ENCODE measurements at places on chromosomes 12 and 14.

- DNase-seq, result no peak
Observed at GRCh38 chr14:23091294-23092225, 3.4 kb downstream of the ACIN1 start.

DNA sequence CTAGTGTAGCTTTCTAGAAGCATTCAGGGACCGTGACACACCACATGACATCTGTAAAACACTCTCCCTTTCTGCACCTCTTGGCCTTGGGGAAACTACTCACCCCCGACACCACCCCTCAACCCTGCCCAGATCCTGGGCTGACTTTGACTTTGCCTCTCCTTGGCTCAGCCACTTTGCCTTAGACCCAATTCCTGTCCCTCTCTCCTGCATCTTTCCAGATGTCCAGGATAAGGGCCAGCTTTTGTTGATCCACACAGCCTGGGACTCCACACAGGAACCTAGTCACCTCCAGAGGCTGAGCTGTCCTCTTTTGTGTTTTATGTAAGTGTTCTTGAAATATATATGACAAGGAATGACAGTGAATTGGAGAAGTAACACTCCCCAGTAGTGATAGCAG is 153.7 kb upstream of the PLXNC1 start:
- DNase-seq, result no peak

DNA sequence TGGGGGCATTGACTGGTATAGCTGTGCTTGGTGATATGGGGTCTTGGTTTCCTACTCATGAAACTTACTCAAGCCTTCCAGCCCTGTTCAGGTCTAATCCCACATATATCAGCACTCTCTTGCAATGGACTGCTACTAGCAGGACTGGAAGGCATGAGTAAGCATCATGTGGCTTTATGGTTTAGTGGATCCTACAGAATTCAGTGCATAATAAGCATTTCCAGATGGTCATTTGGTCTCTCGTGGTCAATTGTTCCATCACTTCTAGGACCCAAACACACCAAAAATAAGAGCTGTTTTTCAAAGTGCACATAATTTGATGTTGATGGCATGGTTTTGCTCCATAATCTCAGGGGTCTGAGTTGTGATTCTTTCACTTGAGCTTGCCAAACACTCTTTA is 114.4 kb downstream of the LMNTD1 start:
- no peak for DNase-seq

DNA sequence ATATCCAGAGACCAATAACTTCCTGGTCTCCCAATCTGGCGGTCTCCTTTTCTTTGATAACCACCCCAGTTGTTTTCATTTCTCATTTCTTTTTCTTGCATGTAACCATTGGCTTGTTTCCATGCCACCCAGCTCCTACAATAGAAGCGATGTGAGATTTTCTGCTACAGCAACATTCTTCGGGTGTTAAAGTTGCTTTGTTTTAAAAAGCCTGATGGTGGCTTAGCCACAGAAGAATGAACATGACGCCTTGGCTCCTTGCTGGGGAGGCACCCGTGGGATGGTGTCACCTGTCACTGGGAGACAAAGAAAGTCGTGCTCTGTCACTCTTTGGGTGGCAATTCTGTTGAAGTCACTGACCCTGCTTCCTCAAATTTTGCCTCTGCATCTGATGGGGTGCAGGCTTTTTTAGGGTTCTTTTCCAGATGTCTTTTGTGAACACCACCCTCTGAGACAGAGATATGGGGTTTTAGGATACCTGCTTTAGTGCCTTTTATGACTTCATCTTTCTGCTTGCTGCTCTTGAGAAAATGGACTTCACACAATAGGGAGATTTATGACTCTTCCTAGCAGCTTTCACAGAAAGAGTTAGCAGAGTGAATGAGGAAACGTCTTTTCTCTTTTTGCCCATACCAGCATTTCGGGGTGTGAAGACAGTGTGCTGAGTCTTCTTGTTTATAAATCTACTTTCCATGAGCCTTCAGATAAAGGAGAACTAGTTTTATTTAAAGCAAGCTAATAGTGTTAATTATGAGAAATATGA is 265.3 kb upstream of the TBX3 start:
- DNase-seq, result no peak

DNA sequence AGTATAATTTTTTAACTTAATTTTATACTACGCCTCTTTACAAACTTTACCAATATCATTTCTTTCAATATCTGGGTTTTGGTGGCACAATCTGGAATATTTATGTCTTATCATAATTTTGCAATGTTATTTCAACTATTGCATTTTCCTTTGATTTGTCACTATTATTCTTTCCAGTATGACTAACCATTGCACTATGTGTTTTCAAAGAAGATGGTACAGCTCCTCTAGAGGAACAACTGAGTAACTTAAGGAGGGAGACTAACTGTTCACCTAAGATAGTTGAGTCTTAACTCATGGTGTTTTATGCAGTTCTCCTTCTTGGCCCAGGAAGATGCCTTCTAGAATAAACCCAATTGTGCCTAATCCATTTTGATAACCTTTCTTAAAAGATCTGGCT is 60.5 kb upstream of the KIF21A start:
- no peak for DNase-seq

DNA sequence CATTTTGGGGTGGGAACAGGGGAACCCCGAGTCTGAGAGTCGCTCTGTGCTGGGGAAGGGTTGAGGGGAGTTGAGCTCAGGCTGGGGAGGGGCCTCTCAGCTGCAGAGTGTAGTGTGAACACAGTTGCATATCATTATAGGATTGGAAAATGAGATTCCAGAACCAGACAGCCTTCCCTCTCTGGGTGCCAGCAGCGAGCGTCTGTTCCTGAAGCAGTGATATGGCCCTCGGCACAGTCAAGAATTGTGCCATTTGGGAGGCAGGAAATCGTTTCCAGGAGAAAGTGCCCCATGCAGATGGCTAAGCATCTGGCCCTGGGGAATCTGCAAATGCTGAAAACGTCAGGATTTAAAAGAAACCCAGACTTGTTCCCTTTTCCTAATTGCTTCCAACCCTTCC is 70.4 kb upstream of the SFSWAP start:
- DNase-seq, result no peak

- no peak for DNase-seq
Observed at GRCh38 chr14:69260861-69261564, 1.1 kb downstream of the GALNT16 start.

DNA sequence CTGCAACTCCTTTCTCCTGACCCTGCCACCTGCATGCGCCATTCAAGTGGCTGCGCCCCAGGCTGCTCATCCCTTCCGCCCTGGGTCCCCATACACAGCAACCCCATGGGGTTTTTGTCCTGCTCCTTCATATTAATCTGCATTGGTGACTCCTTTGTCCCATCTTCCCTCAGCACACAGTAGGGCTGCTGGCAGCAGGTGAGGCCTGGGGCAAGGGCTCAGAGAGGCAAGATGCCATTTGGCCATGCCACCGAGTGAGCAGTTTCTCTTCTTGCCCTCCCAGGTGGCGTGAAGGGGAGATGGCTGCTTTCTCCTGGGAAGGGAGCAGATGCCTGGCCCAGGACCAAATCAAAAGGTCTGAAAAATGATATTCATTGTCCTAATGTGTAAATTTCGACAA is 9.1 kb downstream of the RTL1 start:
- no peak for DNase-seq

DNA sequence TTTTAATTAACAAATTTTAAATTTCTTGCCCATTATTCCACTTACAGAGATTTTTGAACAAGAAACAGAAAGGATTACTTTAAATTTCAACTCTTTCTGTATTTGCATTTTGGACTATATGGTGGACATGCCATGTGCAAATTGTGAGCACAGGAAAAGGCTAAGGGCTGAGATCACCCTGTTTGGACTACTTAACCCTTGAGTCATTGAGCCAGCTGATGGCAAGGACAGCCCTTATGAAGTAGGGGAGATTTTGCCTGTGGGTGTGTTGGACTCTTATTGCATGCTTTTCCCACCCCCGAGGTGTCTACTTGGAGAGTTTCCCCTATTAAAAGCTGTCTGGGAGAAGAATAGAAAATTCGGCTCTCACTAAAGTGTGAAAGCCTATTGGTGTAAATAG is 17.2 kb downstream of the DERA start:
- DNase-seq, result no peak

- no peak for DNase-seq
Observed at GRCh38 chr14:39681782-39682399, 249.7 kb upstream of the FBXO33 start.

GRCh38 chr12:122275459-122275858 is 9.2 kb upstream of the VPS33A start:
- no peak for DNase-seq

DNA sequence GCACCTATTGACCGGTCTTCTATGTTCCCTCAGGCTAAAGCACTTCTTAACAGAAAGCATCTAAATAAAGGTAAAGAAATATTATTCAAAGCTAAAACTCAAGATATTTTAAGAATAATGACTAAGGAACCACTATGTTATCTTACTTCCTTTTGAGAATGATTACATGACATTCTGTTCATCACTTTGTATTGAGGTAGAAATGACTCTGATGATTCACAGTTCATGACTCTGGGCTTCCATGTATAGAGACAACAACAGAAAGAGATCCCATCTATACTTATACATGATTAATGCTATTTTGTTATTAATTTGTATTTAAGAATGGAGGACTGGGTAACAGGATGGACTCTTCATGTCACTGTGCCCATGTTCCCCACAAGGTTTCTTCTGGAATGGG is 218.3 kb upstream of the OR4E1 start:
- DNase-seq, result no peak

DNA sequence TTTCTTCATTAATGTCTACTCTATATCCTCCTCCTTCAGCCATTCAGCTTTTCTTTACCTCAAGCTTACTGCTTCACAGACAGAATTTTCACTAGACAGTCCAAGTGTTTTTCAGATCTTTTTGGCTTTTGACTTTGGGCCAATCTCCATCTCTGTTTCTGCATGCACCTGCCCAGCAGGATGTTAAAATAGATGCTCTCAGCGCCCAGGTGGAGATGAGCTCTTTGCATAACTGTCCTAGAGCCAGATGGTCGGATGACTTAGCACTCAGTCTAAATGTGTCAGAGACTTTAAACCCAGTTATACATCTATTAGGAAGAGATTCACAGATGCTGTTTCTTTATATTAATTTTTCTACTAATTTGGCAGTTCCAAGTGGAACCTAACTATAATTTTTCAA is 80.3 kb upstream of the SSTR1 start:
- DNase-seq, result no peak

- no peak for DNase-seq
Observed at GRCh38 chr12:26272851-26273250, 77.5 kb downstream of the SSPN start.

GRCh38 chr12:85641796-85642195 is 194.4 kb downstream of the RASSF9 start:
- DNase-seq, result no peak

DNA sequence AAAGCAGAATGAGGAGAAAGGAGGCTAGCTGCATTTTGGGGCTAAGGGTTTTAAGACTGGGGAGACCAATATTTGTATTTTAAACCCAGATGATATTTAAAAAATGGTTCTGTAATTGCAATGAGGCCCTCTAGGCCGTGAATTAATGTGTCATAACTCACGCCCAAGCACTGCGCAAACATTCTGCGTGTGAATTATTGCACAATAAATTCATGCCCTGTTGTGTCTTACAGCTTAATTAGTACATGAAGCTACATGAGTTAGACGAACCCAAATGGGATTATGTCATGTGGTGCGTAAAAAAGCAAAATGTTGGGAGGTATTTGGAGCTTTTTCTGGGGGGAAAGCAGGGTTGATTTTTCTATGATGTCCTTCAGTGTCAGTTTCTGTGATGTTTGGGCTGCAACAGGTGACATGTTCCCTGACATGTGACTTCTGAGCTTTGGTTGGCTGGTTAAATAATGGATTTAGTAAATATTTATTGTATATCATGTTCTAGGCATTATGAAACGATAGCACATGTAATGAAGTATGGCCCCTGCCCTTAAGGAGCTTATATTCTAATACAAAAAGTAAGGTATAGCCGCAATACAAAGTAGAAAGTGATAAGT is 30.4 kb upstream of the CISTR start:
- no peak for DNase-seq

DNA sequence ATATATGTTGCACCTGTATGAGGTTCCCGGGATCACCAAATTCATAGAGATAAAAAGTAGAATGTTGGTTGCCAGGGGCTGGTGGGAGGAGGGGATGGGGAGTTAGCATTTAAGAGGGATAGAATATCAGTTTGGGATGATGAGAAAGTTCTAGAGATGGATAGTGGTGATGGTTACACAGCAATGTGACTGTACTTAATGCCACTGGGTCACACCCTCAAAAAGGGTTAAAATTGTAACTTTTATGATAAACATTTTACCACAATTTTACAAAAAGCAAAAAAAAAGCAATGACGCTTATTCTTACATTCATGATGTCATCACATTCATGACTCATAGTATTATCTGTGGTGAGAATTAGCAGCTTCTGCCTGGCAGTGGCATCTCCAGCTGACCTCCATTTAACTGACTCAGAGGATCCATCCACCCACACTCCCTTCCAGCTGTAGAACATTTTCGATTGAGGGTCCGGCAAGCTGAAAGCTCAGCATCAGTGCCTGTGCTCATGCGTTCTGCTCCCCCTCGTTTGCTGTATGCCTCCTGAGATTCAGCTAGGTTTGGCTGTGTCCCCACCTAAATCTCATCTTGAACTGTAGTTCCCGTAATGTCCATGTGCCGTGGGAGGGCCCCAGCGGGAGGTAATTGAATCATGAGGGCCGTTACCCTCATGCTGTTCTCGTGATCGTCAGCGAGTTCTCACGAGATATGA is 64.8 kb upstream of the TMEM260 start:
- no peak for DNase-seq

GRCh38 chr12:116628989-116629388 is 69.8 kb downstream of the MAP1LC3B2 start:
- no peak for DNase-seq

GRCh38 chr12:8698879-8699278 is 1.1 kb downstream of the RIMKLB start:
- DNase-seq, result no peak

DNA sequence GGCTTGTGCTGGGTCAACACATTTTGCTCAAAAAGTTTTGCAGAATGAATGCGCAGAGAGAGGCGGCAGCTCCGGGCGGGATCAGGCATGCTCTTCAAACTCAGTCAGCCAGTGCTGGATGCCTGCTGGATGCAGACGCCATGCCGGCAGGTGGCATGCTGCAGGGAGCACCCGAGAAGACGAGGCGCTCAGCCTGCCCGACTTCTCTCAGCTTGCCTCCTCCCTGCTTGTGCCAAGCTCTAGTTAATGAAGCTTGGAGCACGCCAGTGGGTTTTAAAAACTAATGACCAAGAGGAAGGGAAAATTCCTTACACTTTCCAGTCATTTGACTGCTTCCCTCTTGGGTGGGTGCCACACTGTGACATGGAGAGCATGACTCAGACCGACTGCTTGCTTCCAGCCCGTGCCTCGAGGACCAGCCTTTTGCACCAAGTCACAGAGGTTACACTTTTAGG is 39.8 kb downstream of the SLC24A4 start:
- DNase-seq, result no peak

All from stimulated activated CD8-positive, alpha-beta memory T cell treated with anti-CD3 and anti-CD28 coated beads, Interleukin-2, amount 100 ng/mL, for 1 hour (primary cell).